ENCODE measurements at places on chromosomes 6 and 20. TPM values are rescaled to one million over a fixed set of nuclear protein-coding genes. Genes with fewer than 3 reads are reported as not detected.

DNA sequence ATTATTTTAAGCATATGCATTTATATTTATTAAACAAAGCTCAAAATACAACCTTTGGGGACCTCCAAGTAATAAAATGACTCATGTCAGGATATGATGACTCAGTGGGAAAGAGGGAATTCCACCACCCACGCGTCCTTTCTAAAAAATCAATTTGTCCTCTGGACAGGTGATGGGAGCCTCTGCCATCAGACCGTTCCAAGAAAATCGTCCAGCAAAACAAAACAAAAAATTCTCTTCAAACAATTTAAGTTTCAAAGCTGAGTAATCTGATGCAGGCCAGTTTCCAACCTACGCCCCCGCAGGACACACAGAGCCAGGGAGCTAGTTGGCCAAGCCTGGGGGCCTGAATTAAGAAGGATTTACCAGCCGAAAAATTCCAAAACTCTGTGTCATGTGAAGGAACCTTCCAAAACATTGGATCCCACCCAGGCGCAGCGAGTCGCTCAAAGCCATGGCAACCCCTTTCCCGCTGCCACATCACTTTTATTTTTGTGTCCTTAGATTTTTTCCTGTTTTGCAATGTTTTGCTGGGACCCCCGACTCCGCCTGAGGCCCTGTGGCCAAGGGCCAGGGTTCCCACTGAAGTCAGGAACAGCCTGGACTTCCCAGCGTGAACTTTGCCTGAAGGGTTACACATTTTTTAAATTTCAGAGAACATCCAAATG, 95.3 kb downstream of the NFATC2 start:
- peak; percentile 80 for DNase-seq
- no peak overlapping the region for H3K4me3 ChIP-seq
- H3K36me3 ChIP-seq = no peaks in the 10 kb centered on the region
- peak overlapping the region; percentile 46 for H3K27ac ChIP-seq

GRCh38 chr6:15340775-15341174, 94.9 kb downstream of the JARID2 start:
- H3K36me3 ChIP-seq = no peaks in the 10 kb centered on the region
- no peak overlapping the region for H3K27ac ChIP-seq
- no peak overlapping the region for H3K4me3 ChIP-seq
- DNase-seq = no peak
- H3K27me3 ChIP-seq = no peaks in the 10 kb centered on the region

The SLC17A1 gene
- not detected for total RNA-seq

- no peak overlapping the region for H3K4me3 ChIP-seq
- no peak overlapping the region for H3K27ac ChIP-seq
- DNase-seq = no peak
- no peaks in the 10 kb centered on the region for H3K36me3 ChIP-seq
- no peaks in the 10 kb centered on the region for H3K4me1 ChIP-seq
- no peaks in the 10 kb centered on the region for H3K27me3 ChIP-seq
Measured at GRCh38 chr6:52877786-52878185, 31.7 kb downstream of the GSTA3 start.

DNA sequence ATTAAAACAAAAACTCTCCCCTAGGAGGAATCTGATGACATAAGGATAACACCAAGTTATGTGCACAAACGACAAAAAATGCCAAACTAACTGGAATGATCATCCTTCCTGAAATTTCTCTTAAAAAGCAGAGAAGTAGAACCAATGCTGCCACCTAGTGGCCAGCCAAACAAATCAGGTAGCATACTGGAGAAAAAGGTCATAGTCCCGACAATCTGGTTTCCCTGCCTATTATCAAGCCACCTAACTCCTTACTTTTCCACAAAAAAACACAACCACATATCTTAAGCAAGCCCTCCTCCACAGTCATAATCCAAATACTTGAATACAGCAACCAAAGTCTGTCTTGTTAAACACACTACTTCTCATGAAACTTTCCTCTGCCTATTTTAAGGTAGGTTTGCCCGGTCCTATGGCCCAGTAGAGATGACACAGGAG, 5.3 kb downstream of the OARD1 start:
- no peak overlapping the region for H3K4me3 ChIP-seq
- peaks cover 15% of the 10 kb centered on the region for H3K4me1 ChIP-seq
- DNase-seq = peak; percentile 85
- no peaks in the 10 kb centered on the region for H3K36me3 ChIP-seq
- H3K27me3 ChIP-seq = no peaks in the 10 kb centered on the region

GRCh38 chr6:157937916-157938315, 43.7 kb upstream of the SYNJ2 start:
- no peak overlapping the region for H3K27ac ChIP-seq
- H3K4me3 ChIP-seq = no peak overlapping the region
- no peaks in the 10 kb centered on the region for H3K27me3 ChIP-seq
- H3K36me3 ChIP-seq = peaks cover 55% of the 10 kb centered on the region

DNA sequence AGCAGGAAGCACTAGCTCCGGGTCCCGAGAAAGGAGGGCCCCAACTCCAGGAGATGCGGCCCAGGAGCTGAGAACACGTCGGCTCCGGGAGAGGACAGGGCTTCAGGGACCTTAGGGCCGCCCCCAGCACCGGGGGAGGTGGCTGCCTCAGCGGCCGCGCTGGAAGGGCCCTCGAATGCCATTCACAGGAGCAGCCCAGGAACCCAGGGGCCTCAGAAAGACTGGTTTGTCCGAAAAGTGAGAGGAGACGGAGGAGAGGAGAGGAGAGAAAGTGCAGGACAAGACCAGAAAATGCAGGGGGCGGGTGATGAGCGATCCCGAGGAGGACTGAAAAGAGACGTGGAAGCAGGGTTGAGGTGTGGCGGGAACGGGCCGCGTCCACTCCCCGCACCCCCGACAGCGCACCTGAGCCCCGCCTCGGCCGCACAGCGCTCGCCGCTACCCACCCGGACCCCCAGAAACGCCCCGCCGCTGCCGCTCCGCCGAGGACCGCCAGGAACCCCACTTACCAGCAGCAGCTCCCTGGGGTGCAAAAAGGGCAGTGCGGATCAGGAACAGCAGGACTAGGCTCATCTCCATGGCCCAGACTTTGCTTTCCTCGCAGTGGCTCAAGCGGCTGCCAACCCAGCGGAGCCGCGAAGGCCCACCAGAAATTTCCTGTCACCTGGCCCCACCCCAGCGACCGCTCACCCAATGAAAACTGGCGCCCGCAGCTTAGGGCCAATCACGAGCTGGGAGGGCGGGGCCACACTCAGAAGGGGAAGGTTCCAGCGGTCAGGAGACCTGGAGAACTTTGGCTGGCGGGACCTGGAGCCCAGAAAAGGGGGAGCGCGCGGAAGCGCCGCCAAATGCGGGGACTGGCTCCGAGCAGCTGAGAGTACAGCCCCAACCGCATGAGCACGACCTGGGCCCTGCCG, 25.4 kb downstream of the HLA-F start:
- peaks cover 18% of the 10 kb centered on the region for H3K4me1 ChIP-seq
- H3K4me3 ChIP-seq = peak overlapping the region; percentile 79
- H3K36me3 ChIP-seq = no peaks in the 10 kb centered on the region
- H3K27ac ChIP-seq = peak overlapping the region; percentile 61
- no peaks in the 10 kb centered on the region for H3K27me3 ChIP-seq
- peak; percentile 97 for DNase-seq

DNA sequence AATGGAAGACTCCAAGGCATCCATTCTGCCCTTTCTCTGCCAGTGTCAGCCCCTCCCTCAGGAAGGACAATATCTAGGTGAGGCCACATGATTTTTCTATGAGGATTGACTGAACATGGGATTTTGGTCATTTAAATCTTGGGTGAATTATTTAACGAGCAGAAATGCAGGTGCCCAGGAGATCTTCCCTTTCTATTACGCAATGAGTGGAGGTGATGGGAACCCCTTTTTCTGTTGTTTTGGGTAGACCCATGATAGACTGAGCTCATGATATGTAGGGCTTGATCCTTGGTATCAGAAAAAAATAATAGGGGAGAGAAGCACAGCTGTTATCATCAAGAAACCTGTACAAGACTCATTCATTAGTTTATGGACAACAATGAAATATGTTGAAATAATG, 112.6 kb upstream of the SPTLC3 start:
- no peaks in the 10 kb centered on the region for H3K4me1 ChIP-seq
- no peak overlapping the region for H3K4me3 ChIP-seq
- no peaks in the 10 kb centered on the region for H3K36me3 ChIP-seq
- DNase-seq = no peak

- H3K27me3 ChIP-seq = no peaks in the 10 kb centered on the region
- no peak overlapping the region for H3K4me3 ChIP-seq
- H3K27ac ChIP-seq = no peak overlapping the region
- no peaks in the 10 kb centered on the region for H3K36me3 ChIP-seq
Measured at GRCh38 chr6:168439794-168440450, 1.1 kb upstream of the SMOC2 start.

DNA sequence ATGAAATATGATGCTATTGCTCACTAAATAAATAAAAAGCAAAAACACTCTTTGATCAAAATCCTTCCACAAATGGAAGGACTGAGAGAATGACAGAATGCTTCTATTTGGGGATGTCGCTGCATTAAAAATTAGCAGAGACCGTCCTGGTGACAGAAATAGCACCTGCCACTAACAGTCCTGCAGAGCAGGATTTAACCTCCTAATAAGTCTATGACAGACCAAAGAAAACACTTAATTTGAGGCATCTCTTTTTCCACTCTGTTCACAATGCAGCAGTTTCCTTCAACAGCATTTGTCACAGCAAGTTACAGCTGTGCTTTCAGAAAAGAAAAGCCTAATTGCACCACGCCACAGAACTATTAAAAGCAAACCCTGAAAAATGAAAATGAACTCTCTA, 140.6 kb upstream of the BEND6 start:
- no peak for DNase-seq
- H3K4me1 ChIP-seq = no peaks in the 10 kb centered on the region
- no peak overlapping the region for H3K4me3 ChIP-seq
- no peaks in the 10 kb centered on the region for H3K36me3 ChIP-seq
- H3K27me3 ChIP-seq = no peaks in the 10 kb centered on the region
- no peak overlapping the region for H3K27ac ChIP-seq

DNA sequence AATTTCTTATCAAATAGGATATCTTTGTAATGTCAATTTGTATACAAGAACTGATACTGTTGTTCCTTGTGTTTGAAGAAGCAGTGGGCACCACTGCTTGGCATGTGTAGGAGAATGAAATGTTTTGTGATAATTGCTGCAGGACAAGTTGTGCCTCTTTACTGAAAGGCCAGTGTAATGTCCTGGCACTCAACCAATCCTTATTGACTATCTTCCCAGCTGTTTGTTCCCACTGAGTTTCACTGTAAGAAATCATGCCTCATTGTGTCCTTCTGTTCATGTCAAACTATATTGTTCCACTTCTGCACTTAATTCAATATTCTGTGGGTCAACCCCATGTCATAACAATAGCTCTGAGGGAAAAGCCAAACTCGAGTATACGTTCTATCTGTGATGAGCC, 136.1 kb upstream of the FAM83B start:
- no peaks in the 10 kb centered on the region for H3K36me3 ChIP-seq
- H3K4me3 ChIP-seq = no peak overlapping the region
- no peaks in the 10 kb centered on the region for H3K27me3 ChIP-seq
- H3K4me1 ChIP-seq = no peaks in the 10 kb centered on the region

The STMND1 gene
- total RNA-seq = not detected

- H3K27ac ChIP-seq = no peak overlapping the region
- H3K27me3 ChIP-seq = no peaks in the 10 kb centered on the region
- no peaks in the 10 kb centered on the region for H3K4me1 ChIP-seq
- no peak for DNase-seq
Measured at GRCh38 chr6:132052096-132052495, 100.9 kb upstream of the CCN2 start.

DNA sequence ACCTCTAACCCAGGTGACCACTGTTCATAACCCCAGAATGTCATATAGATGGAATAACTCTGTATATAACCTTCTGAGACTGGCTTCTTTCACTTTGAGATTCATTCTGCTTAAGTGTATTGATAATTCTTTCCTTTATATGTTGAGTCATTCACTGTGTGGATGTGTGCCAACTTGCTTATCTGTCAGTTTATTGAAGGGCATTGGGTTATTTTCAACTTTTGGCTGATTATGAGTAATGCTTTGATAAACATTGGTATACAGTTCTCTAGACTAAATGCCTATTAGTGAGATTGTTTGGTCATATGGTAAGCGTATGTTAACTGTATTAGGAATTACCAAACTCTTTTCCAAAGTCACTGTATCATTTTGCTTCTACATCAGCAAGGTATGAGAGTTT, 453.4 kb upstream of the SPTLC3 start:
- H3K27ac ChIP-seq = no peak overlapping the region
- H3K4me1 ChIP-seq = no peaks in the 10 kb centered on the region
- DNase-seq = no peak
- H3K27me3 ChIP-seq = no peaks in the 10 kb centered on the region

DNA sequence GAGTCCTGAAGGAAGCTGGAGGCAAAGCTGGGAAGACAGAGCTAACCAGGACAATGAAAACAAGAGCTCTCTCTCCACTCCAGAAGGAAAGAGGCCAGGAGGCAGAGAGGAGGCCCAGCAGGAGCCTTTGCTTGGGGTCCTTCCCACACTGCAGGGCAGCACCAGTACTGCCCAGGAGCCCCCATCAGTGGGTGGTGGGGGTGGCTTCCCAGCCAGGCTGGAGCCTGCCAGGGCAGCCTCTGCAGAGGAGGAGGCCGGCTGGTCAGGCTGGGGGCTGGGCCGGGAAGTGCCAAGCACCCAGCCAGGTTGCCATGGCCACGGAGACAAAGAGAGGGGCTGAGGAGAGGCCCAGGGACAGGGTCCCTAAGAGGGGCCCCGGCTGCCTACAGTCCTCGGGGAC, 33.4 kb downstream of the PREX1 start:
- no peaks in the 10 kb centered on the region for H3K27me3 ChIP-seq
- H3K4me1 ChIP-seq = peaks cover 29% of the 10 kb centered on the region
- no peaks in the 10 kb centered on the region for H3K36me3 ChIP-seq
